Chondrocyte (in vitro differentiated cells): ENCODE measurements at places on chromosomes 6 and 20.

DNA sequence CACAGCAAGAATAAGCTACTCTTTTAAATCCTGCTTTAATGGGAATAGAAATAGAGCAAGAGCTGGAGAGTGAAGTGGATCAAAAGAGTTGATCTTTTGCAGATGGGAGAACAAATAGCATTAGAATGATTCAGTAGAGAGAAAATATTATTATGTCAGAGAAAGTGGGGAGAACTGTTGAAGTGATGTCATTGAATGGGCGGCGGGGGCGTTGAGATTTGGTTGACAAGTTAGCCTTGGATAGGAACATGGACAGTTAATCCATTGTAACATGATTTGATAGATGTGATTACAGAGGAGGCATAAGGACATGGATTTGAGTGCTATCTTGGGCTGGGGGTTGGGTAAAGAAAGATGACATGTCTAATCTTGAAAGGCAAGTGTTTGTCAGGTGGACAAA is 9.2 kb downstream of the ATAT1 start:
- no peak for DNase-seq

GRCh38 chr6:121651420-121651819 is 216.0 kb downstream of the GJA1 start:
- DNase-seq: no peak

GRCh38 chr6:169589293-169589692 is 112.5 kb downstream of the WDR27 start:
- DNase-seq: no peak

- no peak for DNase-seq
Measured at GRCh38 chr6:131182991-131183425, 47.7 kb downstream of the AKAP7 start.

GRCh38 chr20:19807191-19807945 is 49.3 kb downstream of the RIN2 start:
- no peak for DNase-seq

DNA sequence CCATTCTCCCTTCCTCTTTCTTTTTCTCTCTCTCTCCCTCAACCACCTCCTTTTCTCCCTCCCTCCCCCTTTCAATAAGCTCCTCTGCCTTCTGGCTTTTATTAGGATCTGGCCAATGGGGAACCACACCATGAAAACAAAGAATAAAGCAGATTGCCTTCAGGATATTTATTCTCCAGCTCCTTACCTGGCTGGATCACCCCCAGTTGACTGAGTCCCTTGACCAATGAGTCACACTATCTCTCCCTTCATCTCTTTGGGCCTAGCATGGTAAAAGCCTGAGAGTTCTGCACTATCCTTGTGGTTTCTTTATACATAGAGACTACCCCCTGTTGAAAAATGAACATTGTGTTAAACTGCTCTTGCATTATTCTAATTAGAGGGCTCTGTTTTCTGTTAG is 476.8 kb downstream of the EPHA7 start:
- DNase-seq: no peak
